ENCODE measurements at places on chromosomes 2 and 18.
A peak's percentile ranks its signal among the peaks of the same experiment; 100 is the strongest.

DNA sequence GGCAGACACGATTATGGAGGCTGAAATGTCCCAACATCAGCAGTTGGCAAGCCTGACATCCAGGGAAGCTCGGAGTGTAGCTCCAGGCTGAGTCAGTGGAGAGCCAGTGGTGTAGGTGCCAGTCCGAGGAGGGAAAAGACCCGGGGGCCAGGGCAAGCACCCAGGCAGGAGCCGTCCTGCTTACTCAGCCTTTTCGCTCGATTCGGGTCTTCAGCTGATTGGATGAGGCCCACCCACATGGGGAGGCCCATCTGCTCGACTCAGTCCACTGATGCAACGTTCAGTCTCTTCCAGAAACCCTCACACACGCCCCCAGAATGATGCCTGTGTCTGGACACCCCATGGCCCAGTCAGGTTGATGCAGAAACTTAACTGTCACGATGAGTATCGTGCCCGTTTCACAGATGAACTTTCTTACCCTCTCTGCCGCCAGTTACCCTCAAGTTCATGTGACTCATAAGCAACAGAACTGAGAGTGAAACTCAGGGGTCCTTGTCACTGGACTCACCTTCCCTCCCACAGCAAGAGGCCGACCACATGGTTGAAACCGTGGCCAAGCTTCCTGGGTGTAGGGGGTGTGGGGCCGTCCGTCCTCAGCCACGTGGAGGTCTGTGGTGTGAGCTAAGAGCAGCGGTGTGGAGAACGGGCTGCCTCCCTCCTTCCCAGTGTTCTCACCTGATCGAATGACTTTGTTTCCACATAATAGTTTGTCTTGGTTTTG lies 197.4 kb upstream of the HDAC4 start:
- no peak overlapping the region for H3K4me3 ChIP-seq
- H3K36me3 ChIP-seq, result no peaks in the 10 kb centered on the region
- H3K27ac ChIP-seq, result no peak overlapping the region
- peaks cover 11% of the 10 kb centered on the region for H3K4me1 ChIP-seq
- no peaks in the 10 kb centered on the region for H3K27me3 ChIP-seq
- DNase-seq, result no peak

- no peak for DNase-seq
- peaks cover 1% of the 10 kb centered on the region for H3K4me1 ChIP-seq
- H3K36me3 ChIP-seq, result no peaks in the 10 kb centered on the region
- H3K27ac ChIP-seq, result no peak overlapping the region
Measured at GRCh38 chr2:177625744-177626650, 233.4 kb downstream of the AGPS start.

- no peaks in the 10 kb centered on the region for H3K36me3 ChIP-seq
- H3K27ac ChIP-seq, result no peak overlapping the region
- no peak overlapping the region for H3K4me3 ChIP-seq
- no peaks in the 10 kb centered on the region for H3K4me1 ChIP-seq
- no peak for DNase-seq
Measured at GRCh38 chr2:67208887-67209500, 188.1 kb upstream of the ETAA1 start.

DNA sequence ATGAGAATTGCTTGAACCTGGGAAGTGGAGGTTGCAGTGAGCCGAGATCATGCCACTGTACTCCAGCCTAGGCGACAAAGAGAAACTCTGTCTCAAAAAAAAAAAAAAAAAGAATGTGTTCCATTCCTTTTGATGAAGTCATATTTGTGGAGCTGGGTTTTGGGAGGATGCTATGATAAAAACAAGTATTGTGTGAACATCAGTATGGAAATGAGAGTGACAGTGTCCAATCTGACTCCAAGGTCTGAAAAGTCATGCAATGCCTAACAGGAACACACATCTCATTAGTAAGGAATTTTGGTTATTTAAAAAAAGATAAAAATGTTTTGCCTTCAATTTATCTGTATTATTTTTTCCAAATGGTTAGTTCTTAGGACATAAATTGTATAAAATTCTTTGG lies 11.8 kb downstream of the GCFC2 start:
- H3K27ac ChIP-seq, result no peak overlapping the region
- H3K36me3 ChIP-seq, result peaks cover 49% of the 10 kb centered on the region
- peaks cover 2% of the 10 kb centered on the region for H3K4me1 ChIP-seq
- H3K27me3 ChIP-seq, result no peaks in the 10 kb centered on the region
- no peak for DNase-seq
- no peak overlapping the region for H3K4me3 ChIP-seq

DNA sequence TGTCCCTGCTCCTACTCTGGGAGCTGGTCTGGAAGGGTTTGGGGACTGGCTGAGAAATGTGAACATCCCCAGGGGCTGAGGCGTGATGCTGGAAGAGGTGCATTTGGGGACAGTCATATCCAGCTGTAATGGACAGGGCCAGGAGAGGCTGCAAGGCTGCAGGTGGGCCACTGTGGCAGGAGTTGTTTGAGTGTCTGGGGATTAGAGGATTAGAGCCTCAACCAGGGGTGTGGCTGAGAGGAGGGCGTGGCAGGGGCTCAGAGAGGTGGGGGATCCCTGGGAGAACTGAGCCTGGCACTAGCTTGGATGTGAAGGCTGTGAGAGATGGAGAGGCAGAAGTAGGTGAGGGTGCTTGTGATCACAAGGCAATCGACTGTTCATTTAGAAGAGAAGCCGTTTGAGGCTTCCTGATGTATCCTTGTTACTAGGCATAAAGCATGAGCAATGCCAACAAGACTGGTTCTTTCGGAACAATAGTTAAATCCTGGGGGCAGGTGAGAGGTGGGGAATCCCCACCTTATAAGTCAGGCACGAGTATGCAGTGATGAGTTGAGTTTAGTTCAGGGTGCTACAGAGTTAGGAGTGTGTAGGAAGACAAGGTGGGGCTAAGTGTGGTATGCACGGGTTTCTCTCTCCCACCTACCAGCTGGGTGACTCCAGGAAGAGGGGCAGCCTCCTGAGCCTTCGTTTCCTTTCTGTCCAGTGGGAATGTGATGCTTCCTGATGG lies 31.9 kb downstream of the SH3RF3 start:
- H3K36me3 ChIP-seq, result no peaks in the 10 kb centered on the region
- DNase-seq, result no peak
- H3K27me3 ChIP-seq, result peaks cover 16% of the 10 kb centered on the region
- H3K27ac ChIP-seq, result no peak overlapping the region
- no peak overlapping the region for H3K4me3 ChIP-seq

DNA sequence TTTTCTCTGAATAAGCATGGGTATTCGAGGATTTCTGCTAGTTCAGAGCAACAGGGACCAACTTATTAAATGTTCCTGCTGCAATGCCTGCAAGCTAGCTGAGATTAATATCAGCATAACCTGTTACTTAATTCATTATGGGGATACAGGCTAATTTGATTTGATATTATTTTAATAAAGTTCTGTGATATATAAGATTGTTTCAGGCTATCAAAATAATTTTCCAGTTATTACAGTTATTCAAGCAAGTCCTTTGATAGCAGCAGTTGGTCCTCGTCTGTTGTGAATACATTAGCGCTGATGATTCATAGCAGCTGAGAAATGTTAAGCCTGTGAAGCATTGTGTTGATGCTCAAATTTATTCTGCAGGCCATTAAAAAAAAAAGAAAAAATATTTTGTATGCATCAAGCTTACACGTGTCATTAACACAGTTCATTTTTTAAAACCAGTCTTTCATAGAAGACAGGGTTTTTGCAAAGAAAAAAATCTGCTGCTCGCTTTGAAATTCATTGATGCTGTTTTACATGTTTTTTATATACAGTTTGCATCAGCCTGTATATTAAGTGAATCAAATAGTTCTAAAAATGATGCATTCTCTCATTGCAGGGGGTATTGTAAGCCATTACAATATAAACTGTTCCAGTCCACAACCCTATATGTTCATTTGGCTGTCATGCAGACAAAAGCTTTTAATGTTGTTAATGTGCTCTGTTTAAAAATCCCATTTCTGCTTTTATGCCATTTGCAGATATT lies 482.5 kb downstream of the BCL11A start:
- H3K4me1 ChIP-seq, result no peaks in the 10 kb centered on the region
- no peak overlapping the region for H3K4me3 ChIP-seq
- DNase-seq, result no peak
- H3K36me3 ChIP-seq, result no peaks in the 10 kb centered on the region
- no peak overlapping the region for H3K27ac ChIP-seq

DNA sequence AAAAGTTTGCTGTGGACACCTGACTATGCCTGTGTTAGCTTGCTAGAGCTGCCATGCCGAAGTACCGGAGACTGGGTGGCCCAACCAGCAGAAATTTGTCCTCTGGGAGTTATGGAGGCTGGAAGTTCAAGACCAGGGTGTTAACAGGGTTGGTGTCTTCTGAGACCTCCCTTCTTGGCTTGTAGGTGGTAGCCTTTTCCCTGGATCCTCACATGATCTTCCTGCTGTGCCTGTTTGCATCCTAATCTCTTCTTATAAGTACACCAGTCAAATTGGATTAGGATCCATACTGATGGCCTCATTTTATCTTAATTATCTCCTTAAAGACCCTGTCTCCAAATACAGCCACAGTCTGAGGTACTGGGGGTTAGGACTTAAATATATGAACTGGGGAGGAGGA lies 845 bp downstream of the TMEM177 start:
- H3K4me1 ChIP-seq, result peaks cover 20% of the 10 kb centered on the region
- peak overlapping the region; percentile 88 for H3K4me3 ChIP-seq
- peaks cover 7% of the 10 kb centered on the region for H3K36me3 ChIP-seq
- peaks cover 18% of the 10 kb centered on the region for H3K27me3 ChIP-seq

DNA sequence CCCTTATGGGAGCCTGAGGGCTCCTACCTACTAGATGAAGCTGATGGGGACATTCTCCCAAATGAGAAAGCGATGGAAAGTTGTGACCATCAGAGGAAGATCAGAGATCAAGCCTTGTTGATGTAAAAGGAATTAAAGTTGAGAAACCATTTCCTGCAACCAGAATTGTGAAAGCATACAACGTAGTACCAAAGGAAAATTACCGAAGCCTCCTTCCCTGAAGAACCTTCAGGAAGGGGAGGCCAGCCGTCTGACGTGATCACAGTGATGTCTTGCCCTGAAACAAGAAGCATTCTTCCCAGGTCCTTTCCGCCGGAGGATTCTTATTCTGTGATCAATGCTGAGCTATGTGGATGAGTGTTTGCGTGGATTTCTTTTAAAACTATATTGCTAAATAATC lies 211.6 kb upstream of the TNP1 start:
- DNase-seq, result no peak
- no peak overlapping the region for H3K27ac ChIP-seq
- H3K4me1 ChIP-seq, result no peaks in the 10 kb centered on the region
- no peaks in the 10 kb centered on the region for H3K36me3 ChIP-seq
- H3K4me3 ChIP-seq, result no peak overlapping the region
- H3K27me3 ChIP-seq, result no peaks in the 10 kb centered on the region

- no peak overlapping the region for H3K4me3 ChIP-seq
- peaks cover 10% of the 10 kb centered on the region for H3K4me1 ChIP-seq
Measured at GRCh38 chr18:44627280-44627679, 53.4 kb upstream of the SETBP1 start.

GRCh38 chr18:10061566-10062140 lies 147.8 kb downstream of the VAPA start:
- H3K27ac ChIP-seq, result no peak overlapping the region
- H3K36me3 ChIP-seq, result no peaks in the 10 kb centered on the region
- H3K27me3 ChIP-seq, result peaks cover 3% of the 10 kb centered on the region
- H3K4me1 ChIP-seq, result no peaks in the 10 kb centered on the region

GRCh38 chr2:23548143-23548769 lies 163.3 kb downstream of the KLHL29 start:
- H3K36me3 ChIP-seq, result no peaks in the 10 kb centered on the region
- peaks cover 4% of the 10 kb centered on the region for H3K4me1 ChIP-seq

GRCh38 chr2:38266382-38267061 lies 110.6 kb downstream of the ATL2 start:
- H3K27ac ChIP-seq, result no peak overlapping the region
- H3K27me3 ChIP-seq, result no peaks in the 10 kb centered on the region
- DNase-seq, result no peak
- no peaks in the 10 kb centered on the region for H3K36me3 ChIP-seq

DNA sequence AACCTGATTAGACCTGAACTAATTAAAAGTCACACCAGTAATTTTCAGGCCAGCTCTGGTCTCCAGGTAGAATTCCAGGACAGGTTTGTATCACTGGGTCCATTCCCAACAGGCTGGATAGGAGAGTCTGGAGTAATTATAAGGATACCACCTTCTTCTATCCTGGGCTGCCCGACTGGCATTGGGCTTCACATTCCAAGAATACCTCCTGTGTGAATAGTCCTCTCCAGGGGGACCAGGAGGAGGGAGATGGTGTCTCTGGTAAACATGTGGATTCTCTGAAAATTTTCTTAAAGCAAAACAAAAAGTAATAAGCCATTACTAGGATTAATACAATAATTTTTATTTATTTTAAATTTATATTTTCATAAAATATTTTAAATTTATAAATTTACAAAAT lies 17.3 kb downstream of the DUSP11 start:
- H3K4me1 ChIP-seq, result no peaks in the 10 kb centered on the region
- H3K36me3 ChIP-seq, result peaks cover 45% of the 10 kb centered on the region
- H3K27ac ChIP-seq, result no peak overlapping the region

- H3K4me1 ChIP-seq, result peaks cover 52% of the 10 kb centered on the region
- H3K27ac ChIP-seq, result peak overlapping the region; percentile 77
- no peaks in the 10 kb centered on the region for H3K27me3 ChIP-seq
- no peak overlapping the region for H3K4me3 ChIP-seq
- peaks cover 2% of the 10 kb centered on the region for H3K36me3 ChIP-seq
- no peak for DNase-seq
Measured at GRCh38 chr2:108593547-108594098, 59.4 kb downstream of the LIMS1 start.

GRCh38 chr2:7633566-7634153 lies 716.4 kb downstream of the RNF144A start:
- H3K4me3 ChIP-seq, result no peak overlapping the region
- H3K4me1 ChIP-seq, result no peaks in the 10 kb centered on the region
- no peak for DNase-seq
- H3K27ac ChIP-seq, result no peak overlapping the region
- H3K27me3 ChIP-seq, result no peaks in the 10 kb centered on the region

All from T-helper 2 cell treated with Interferon-gamma antibody and Interleukin-4, amounts not matched to agents 5 μg/mL and 100 μg/mL, for 36 hours (primary cell).